Kasumi-1 (cell line): ENCODE measurements at places on chromosomes 6 and 20.
A peak's percentile ranks its signal among the peaks of the same experiment; 100 is the strongest.

GRCh38 chr6:145266432-145267075 lies 468.8 kb downstream of the EPM2A start:
- no peak for DNase-seq

- no peak for DNase-seq
Observed at GRCh38 chr6:169589293-169589692, 112.5 kb downstream of the WDR27 start.

GRCh38 chr20:26167499-26167898 lies 470.8 kb upstream of the ZNF337 start:
- no peak for DNase-seq

DNA sequence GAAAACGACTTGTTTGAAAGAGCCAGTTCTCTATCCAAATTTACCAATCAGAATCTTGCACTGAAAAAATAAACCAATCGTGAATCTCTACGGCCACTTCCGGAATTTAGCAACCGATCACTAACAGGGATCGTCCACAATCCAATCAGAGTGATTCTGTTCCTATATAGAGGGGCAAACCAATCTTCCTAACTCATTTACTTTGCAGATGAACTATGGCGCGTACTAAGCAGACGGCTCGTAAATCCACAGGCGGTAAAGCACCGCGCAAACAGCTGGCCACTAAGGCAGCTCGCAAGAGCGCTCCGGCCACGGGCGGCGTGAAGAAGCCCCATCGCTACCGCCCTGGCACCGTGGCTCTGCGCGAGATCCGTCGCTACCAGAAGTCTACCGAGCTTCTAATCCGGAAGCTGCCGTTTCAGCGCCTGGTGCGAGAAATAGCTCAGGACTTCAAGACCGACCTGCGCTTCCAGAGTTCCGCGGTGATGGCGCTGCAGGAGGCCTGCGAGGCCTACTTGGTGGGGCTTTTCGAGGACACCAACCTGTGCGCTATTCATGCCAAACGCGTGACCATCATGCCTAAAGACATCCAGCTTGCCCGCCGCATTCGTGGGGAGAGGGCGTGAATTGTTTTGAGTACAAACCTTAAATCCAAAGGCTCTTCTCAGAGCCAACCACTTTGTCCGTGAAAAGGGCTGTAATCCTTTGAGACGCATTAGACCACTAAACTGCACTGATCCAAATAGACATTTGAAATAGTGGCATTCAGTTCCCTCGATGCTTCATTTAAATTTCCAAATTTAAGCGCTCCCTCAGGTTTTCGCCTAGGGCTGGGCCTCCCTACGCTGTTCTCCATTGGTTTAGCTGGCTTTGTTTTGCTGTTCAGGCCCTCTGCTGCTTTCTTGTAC lies 138.0 kb downstream of the HFE start:
- no peak for DNase-seq

DNA sequence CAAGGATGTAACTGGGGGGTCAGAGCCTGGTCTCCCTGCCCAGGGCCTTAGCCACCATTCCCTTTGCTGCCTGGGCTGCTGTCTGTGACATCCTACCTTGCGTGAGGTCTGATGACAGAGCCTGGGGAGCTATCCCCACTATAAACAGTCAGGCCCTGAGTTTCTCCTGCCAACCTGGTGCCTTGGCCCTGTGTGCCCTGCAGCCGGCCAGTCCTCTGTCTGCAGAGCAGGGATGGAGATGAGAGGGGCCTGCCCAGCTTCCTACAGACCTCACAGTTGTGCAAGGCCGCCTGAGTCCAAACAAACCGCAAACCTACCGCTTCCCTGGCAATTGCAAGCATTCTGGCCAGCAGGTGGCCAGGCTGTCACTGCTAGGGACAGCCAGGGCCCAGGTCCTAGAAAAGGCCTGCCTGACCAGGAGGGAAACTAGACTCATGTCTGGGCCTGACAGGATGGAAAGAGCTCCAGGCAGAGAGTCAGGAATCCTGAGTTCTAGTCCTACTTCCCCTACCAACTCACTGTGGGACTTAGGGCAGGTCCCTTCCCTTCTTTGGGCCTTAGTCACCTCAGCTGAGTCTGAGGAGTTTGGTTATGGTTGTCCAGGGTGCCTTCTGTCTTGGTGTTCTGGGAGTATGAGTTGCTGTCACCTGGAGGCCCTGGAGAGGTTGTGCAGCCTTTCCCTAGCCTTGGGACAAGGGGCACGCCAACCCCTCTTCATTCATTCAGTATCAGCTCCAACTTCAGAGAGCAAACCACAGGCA lies 86.2 kb downstream of the VEGFA start:
- DNase-seq = no peak

DNA sequence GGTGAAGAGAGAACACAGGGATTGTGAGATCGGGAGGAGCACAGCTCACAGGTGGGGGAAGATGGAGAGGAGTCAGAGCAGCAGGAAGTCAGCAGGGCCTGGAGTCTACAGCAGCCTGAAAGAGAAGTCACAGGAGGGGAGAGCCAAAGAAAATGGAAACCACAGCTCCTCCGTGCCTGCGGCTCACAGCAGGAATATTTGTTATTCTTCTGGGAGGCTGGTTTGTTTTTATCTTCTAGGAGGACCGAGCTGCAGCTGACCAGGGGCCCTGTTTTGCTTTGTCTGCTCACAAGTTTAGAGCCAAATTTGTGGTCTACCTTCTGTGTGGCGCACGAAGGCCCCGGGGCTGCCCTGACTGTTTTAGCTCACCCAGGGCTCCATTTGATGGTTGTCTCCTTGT lies 81.8 kb downstream of the CLIC5 start:
- DNase-seq = no peak

DNA sequence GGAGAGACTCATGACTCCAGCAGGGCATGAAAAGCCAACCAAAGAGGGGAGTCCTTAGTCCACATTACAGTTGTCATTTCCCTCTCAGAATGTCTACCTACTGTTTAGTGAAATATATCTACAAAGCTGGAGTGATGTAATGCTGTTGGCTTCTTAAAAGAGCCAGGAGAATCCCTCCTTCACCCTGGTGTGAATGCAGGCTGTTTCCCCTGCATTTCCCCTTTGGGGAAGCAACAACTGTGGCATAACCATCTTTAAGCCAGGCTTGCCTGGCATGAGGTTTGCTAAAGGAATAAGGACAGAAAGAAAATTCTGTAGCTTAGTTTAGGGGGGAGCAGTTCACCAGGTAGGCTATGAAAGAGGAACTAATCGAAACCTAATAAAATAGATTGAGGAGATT lies 129.5 kb downstream of the CRYBG1 start:
- peak; percentile 43 for DNase-seq

- no peak for DNase-seq
Observed at GRCh38 chr6:22029171-22029570, 267.7 kb downstream of the PRL start.

DNA sequence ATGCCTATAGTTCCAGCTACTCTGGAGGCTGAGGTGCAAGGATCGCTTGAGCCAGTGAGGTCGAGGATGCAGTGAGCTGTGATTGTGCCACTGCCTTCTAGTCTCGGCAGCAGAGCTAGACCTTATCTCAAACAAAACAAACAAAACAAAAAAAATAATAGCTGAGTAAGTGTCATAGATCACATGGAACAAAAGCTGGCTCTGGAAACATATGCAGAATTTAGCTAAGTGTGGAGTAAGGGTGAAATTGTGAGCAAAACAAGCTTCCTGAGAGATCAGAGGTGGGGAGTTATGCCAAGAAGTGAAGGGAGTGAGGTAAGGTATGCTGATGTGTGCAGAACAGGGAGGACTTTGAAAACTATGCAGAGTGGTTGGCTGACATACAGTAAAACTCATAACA lies 18.7 kb downstream of the SGK1 start:
- no peak for DNase-seq

DNA sequence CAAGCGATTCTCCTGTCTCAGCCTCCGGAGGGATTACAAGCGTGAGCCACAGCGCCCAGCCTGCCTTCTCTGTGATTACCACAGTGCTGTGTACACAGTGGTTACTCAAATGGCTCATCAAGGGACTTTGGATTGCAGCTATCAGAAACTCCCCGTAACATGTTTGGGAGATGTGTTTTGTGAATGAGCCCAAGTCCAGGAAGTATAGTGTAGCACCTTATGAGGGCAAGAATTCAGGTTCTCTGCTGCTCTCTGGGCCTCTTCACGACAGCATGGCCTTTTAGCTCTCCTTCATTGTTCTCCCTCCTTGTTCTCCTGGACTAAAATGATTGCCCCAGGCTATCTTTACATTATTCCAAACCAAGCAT lies 34.1 kb upstream of the RPL7L1 start:
- no peak for DNase-seq

DNA sequence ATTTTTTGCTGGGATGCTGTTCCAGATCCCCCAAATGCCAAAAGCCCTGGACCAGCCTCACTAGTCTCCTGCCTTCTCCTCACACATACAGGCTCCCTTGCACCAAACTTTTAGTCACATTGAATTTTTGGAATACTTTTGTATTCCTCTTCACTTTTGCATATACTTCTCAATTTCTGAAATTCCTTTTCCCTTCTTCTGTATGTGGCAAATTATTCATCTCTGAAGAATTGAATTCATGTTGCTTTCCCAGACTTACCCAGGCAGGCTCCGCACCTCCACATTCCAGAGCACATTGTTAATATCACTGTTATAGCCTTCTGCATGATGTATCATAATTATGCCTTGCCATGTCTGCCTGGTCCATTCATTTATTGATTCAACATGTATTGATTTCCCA lies 255.3 kb upstream of the POU3F2 start:
- DNase-seq = no peak

- DNase-seq = no peak
Observed at GRCh38 chr6:129679758-129680157, 30.2 kb downstream of the ARHGAP18 start.

DNA sequence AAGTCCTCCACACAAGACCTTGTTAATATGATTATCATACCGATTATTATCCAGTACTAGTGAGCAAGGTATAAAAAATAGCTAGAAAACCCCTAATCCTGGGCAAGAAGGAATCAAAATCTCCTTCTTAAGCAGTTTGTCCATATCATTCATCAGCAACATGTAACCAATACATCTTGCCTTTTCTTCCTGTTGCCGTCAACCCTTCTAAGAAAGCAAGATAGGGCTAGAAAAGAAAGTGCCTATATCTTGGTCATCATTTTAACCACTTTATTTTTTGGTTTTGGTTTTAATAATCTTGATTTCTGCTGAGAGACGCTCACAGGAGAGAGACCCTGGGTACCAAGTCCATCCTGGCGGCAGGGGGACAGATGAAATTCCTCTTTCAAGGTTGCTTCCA lies 27.2 kb upstream of the PREX1 start:
- no peak for DNase-seq

DNA sequence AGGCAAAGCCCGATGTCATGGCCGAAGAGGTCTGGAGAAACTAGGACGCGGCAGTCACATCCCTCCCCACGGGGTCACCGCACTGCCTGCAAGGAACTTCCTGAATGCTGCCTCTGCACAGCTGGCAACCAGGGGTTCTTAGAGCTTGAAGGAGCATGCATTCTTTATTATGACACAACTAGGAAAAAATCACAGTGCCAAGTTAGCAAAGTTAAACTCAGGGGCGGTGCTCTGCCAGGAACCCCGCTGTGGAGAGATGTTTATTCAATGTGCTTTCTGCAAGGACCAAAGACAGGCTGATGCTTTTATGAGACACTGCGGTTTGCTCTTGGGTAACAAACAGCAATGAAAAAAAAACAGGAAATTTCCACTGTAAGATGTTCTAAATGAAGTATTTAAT lies 287.3 kb upstream of the FOXQ1 start:
- DNase-seq = no peak

GRCh38 chr6:87828044-87828443 lies 126.0 kb upstream of the AKIRIN2 start:
- DNase-seq = no peak

- no peak for DNase-seq
Observed at GRCh38 chr6:48525849-48526248, 414.9 kb upstream of the PTCHD4 start.

DNA sequence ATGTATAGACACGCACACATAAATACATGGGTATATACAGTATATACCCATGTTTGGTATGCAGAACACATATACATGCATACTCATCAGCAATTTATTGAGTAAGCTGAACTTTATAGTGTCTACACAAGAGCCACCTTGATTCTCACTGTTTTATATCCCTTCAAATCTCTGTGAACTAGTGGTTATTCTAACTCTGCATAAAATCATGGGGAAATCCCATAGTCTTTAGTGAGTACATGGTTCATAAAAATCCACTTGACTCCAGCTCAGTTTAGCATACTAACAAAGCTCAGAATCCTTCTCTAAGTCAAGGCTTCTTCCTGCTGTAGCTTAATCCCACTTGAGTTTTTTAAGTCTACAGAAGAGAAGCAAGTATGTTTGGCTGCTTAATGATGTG lies 104.1 kb downstream of the THEMIS start:
- no peak for DNase-seq

DNA sequence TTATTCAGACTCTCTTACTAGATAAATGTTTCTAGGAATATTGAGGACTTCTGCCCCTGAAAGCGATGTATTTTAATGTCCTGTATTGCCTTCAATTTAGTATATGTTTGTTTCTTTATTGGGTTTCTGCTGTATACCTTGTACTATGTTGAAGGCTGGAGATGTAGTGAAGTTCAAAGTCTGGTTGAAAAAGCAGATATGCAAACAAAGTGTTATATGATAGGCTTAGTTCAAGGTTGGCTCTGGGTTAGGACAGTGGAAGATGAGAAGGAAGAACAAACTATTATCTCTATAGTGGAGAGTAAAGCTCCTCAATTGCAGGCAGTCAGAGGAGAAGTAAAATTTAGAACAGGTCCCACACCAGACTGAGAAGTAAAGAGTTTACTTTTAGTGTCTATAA lies 36.3 kb upstream of the ADGRG6 start:
- DNase-seq = no peak

- DNase-seq = no peak
Observed at GRCh38 chr6:88671624-88672023, 291.8 kb downstream of the RNGTT start.

DNA sequence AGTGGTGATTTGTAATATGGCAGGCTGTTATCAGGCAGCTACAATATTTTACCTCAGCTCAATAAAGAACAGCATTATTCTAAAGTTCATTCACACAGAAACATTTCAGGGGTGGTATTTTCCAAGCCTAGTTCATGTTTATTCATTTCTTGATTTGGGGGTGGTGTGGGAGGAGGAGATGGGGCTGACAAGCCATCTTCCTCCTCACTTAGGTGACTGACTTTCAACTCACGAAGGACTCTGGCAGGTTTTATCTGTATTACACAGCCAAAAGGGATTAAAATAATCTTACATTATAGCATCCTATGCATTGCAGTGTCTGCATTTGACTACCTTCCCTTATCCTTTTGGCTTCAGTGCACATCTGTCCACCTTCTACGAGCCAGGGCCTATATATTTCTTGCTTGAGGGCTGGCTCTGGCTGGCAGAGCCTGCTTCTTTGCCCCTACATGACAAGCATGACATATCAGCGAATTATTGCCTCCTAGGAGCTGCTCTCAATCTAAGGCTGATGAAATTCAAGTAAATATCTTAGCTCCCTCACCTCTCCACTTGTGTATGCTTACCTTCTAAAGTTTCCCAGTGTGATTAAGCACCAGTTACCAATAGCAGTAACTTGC lies 20.0 kb downstream of the KHDRBS2 start:
- no peak for DNase-seq

DNA sequence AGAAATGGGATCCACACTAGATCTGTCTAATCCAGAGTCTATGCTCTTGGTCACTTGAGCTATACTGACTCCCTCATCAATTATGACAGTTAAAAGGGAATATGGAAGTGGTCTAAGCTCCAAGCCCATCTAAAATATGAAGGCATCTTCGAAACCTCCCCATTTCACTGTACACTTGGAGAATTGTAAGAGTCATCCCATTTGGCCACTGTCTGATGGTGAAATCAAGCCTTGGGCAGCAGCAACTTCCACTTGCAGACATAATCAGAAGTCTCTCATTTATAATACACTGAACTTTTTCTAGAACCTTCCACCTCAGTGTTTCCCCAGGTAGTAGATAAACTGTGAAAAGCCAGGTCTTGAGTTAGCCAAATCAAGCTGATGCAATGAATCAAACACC lies 26.3 kb upstream of the UBR2 start:
- DNase-seq = no peak
